ENCODE measurements at places on chromosomes 3 and 15. TPM values are rescaled to one million over a fixed set of nuclear protein-coding genes. Genes with fewer than 3 reads are reported as not detected.

Gene CA12
- 0.20 TPM for total RNA-seq

Gene GTF2A2
- total RNA-seq: 117 TPM

Gene CORO2B
- total RNA-seq: not detected

Gene CCDC39
- not detected for total RNA-seq

Gene KLHL6
- 47.1 TPM for total RNA-seq

Gene IGF1R
- 7.7 TPM for total RNA-seq

Gene CDHR4
- not detected for total RNA-seq

Gene TGM4
- not detected for total RNA-seq

Gene DYNLT2B
- total RNA-seq: 21.1 TPM

Gene SHF
- 1.7 TPM for total RNA-seq

Gene KBTBD8
- total RNA-seq: 16.0 TPM

Gene ALG3
- 35.3 TPM for total RNA-seq

Gene SLC25A20
- total RNA-seq: 25.6 TPM

Gene SLC35G2
- total RNA-seq: 0.83 TPM

Gene GOLGA8T
- not detected for total RNA-seq

Gene HGD
- total RNA-seq: 0.43 TPM

Gene EEF1AKMT4
- total RNA-seq: 3.1 TPM

Gene CP
- not detected for total RNA-seq

Gene ABHD14A
- total RNA-seq: 13.3 TPM

Gene SPG11
- total RNA-seq: 76.9 TPM

Gene TF
- 1.2 TPM for total RNA-seq

Gene LMAN1L
- total RNA-seq: 0.63 TPM

Gene VEPH1
- total RNA-seq: not detected

Gene GOLGA6B
- not detected for total RNA-seq

Gene NRROS
- total RNA-seq: 52.8 TPM

Gene PXK
- total RNA-seq: 50.7 TPM

Gene BTLA
- total RNA-seq: 45.7 TPM

Gene MYLK
- 0.68 TPM for total RNA-seq

Gene SMAD6
- total RNA-seq: 0.53 TPM

Gene GPR171
- total RNA-seq: 204 TPM

Gene ZNF35
- 3.5 TPM for total RNA-seq

Gene OIP5
- 15.2 TPM for total RNA-seq

Gene ATP13A4
- total RNA-seq: 1.8 TPM
